SHP77 treated with DMSO at 0.1 percent for 48 hours (cell line): ENCODE measurements at places on chromosomes 3 and 15.

DNA sequence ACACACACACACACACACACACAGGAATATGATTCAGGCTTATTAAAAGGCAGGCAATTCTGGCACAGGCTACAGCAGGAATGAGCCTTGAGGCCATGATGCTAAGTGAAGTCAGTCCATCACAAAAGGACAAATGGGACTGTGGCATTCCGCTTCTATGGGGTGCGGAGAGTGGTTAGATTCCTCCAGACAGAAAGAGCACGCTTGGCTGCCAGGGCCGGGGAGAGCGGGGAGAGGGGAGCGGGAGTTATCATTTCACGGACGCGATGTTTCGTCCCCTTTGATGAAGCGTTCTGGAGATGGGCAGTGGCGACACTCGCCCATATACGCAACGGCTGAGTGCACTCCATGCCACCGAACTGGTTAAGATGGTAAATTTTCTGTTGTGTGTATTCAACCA, 58.5 kb upstream of the FAM174B start:
- no peak for DNase-seq

DNA sequence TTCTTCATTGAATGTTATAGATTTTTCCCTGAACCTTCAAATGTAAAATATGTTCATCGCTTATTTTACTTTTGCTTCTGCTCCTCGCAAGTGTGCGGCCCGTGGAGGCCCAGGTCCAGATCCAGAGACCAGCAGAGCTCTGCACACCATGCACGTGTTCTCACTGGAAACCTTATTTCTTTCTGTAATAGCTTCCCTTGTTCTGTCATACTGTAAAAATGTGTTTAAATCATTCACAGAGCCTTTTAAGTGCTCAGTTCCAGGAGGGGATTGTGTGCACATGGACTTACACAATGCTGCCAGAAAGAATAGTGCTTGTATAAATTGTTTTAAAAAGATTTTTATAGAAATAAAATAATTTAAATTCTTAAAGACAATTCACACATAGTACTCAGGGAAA, 359.3 kb downstream of the GABRG3 start:
- no peak for DNase-seq

DNA sequence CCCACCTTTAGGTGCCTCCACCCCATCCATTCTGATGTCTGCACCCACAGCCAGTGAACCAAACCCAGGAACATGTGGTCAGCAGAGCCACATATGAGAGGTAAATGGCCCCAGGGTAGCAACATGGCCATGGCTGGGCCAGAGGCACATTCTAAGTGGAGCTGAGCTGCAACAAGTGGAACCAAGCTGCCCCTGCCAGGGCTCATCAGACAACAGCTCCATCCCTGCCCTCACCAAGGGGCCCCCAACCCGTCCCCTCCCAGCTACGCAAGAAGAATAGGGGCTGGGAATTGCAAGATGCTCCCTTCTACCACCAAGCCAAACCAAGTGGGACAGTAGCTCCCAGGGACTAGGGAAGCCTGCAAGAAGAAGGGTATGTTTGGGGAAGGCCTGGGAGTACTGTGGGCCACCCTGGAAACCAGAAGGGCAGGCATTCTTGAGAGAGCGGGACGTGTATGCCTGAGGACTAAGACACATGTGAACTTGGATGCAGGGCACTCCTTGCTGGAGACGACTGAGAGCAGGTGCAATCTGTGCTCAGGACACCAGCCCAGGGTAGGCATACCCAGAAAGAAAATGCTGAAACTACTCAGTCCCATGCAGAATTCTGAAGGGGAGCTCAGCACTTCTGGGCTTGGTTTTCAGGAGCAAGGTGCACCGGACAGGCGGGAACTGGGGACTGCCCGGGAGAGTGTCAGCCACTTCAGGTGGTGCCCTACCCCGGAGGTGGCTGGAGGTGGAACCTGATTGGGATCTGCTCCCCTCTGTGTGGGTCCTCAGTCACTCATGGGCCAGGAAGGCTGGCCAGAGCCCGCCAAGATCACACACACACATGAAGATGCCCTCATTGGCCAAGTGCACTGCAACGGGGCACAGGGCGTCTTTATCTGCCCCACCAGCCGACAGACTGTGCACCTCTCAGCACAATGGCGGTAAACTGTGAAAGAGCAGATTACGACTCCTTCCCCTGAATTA, 9.5 kb downstream of the MYL3 start:
- no peak for DNase-seq

GRCh38 chr3:56118968-56119367, 349.3 kb downstream of the ERC2 start:
- no peak for DNase-seq

GRCh38 chr3:173354124-173354523, 43.4 kb upstream of the NLGN1 start:
- no peak for DNase-seq

DNA sequence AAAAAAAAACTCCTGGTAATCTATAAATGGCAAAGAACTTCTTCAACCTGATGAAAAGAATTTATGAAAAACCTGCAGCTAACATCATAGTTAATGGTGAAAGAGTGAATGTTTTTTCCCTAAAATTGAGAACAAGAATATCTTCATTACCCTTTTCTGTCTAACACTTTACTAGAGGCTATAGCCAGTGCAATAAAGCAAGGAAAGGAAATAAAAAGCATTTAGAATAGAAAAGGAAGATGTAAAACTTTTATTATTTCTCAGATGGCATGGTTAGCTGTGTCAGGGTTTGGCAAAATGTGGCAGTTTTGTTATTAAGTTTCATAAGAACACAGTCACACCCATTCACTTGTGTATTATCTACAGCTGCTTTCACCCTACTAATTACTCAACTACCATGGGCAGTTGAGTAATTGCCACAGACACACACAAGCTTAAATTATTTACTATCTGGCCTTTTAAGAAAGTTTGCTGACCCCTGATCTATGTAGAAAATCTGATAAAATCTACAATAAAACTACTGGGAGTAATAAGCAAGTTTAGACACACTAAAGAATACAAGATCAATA, 465.1 kb downstream of the MAGI1 start:
- DNase-seq, result no peak

DNA sequence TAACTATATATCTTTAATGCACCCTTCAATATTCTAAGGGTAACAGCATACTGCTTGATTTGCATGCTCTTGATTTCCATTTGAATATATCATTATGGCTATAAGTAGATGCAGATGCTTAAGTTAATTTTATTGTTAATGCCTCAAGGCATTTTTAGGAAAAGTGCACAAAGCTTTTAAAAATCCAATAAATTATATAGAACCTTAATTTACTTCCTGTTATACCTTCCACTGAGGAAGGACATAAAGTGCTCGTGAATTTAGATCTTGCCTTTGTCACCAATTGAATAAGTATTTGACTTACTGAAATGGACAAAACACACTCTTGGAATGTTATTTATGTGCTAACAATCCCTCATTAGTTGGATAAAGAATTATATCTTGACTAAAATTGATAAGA, 276.7 kb upstream of the CCDC54 start:
- no peak for DNase-seq

DNA sequence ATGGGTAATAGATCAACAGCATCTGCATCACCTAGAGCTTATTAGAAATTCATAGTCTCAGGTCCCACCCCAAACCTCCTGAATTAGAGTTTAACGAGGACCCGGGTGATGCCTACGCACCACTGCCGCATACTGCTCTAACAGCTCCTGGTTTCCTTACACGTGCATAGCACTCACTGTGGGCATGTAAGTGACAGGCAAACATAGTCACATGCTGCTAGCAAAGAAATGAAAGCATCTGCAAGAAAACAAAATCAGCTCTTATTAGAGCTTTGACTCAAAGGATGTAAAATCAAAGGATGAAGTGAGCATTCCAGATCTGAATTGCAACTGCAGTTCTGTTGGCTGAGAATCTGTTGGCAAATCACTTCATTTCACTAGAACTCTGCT, 19.1 kb upstream of the RIOX2 start:
- no peak for DNase-seq

- DNase-seq, result no peak
Measured at GRCh38 chr15:68184616-68185480, 20.3 kb downstream of the CALML4 start.

DNA sequence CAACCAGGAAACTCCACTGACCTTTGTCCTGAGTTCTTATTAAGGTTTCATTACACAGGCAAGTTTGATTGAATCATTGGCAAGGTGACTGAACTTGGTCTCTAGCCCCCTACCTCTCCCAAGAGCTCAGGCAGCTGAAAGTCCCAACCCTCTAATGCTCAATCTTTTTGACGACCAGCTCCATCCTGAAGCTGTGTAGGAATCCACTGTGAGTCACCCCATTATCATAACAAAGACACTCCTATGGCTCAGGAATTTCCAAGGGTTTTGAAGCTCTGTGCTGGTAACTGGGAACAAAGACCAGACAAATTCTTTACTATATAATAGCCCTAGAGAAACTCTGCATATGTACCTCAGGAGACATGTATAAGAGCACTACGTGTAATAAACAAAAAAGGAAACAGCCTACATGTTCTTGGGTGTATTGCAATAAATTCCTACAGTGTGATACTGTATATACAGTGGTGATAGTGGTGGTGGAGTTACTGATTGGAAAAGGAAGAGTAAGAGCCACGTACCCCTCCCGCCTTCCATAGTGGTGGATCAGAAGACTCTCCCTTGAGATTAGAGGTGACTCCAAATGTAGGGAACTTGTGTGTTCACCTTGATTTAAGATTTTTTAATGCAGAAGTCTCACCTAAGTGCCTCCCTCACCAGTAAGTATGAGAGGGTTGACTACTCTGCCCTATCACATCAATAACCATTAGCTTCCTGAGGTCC, 116.6 kb downstream of the ST8SIA2 start:
- no peak for DNase-seq

DNA sequence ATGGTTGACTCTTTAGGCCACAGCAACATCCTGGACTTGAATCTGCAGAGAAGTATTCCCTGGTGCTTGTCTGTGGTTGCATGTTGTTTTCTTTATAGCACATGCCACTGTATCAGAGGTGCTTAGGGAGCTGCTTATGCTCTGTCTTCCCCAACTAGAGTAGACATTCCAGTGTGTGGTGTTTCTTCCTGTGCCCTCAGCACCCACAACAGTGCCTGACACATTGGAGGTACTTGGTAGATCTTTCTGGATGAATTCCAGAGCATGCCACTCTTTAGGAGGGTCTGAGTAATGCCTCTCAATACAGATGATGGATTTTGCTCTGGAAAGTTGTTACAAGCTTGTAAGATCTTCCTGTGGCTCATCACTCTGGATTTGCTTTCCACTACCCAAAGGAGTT, 117.6 kb downstream of the CHDH start:
- DNase-seq, result no peak

DNA sequence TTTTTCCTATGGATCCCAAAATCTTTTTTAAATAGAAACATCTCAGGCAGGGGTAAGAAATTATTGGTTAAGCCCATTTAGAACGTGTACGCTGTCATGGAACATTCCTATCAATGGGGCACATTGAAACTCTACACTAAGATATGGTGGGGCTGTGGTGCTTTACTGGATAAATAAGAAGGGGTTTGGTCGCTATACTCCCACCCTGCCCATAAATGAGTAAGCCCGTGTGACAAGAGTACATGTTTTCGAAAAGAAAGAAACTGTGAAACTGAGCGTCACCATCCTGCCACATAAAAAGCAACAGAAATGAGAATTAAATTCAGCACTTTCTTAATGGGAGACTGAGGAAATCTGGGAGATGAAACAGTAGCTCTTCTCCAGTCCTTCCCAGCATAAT, 929.7 kb upstream of the CFAP20DC start:
- no peak for DNase-seq

- DNase-seq, result no peak
Measured at GRCh38 chr3:133926736-133927539, 31.3 kb upstream of the RAB6B start.

DNA sequence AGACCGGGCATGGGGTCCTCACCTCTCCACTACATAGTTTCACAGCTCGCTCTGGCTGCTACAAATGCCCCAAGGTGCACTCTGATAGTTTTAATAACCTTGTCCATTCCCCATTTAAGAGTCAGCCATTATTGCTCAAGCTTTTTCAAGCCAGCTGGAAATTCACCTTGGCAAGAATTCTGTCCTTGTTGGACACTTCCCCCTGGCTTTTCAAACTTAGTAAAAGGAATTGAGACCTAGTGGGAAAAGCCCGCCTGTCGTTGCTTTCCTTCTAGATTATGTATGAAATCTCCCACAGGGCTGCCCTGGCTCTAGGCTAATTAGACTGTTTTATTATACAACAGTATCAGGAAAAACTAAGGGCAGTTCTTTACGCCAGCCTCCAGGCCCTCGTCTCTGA, 293.7 kb upstream of the GADL1 start:
- no peak for DNase-seq

- DNase-seq, result no peak
Measured at GRCh38 chr3:179546814-179547241, 15.9 kb upstream of the ACTL6A start.

DNA sequence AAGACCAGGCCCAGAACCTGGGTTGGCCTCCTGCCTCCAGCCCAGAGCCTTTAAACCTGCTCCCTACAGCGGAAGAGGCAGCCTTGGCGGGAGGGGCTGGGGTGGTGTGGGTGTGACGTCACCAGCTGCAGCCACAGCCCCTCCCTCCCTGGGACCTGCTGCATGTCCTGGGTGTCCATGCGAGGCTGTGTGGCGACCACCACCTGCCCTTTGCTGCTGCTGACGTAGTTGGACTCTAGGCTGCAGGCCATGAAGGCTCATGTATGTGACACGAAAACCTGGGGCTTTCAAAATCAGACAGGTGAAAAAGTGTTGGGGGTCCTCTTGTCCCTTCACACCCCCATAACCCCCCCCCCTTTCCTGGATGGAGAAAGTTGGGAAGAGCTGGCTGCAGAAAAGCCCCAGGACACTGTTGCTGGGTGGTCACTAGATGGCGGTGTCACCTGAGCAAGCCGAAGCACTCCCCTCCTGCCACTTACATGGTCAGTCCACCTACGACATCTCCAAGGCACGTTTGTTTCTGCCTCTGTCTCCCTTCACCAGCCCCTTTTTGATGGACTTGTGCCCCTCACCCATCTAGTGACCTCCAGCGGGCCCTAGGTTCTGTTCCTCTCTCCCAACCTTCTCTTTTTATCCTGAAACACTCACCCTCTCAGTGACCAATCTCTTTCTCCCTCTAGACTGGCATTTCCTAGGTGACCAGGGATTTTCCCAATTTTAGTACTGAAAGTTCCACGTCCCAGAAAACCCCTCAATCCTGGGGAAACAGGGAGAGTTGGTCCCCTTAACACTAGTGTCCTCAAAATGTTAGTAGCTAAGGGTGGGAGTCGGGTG, 35.2 kb downstream of the SLC6A20 start:
- peak; percentile 55 for DNase-seq

DNA sequence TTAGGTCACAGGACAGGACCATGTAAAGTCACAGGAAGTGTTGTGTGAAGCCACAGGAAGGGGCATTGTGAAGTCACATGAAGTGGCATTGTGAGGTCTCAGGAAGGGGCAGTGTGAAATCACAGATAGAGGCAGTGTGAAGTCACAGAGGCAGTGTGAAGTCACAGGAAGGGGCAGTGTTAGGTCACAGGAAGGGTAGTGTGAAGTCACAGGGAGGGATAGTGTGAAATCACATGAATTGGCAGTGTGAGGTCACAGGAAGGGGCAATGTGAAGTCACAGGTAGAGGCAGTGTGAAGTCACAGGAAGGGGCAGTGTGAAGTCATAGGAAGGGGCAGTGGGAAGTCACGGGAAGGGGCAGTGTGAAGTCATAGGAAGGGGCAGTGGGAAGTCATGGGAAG, 37.9 kb downstream of the GASK1A start:
- no peak for DNase-seq
